ENCODE measurements at places on chromosomes 12 and 14.

- DNase-seq, result no peak
Measured at GRCh38 chr12:56766535-56766934, 3.4 kb downstream of the HSD17B6 start.

DNA sequence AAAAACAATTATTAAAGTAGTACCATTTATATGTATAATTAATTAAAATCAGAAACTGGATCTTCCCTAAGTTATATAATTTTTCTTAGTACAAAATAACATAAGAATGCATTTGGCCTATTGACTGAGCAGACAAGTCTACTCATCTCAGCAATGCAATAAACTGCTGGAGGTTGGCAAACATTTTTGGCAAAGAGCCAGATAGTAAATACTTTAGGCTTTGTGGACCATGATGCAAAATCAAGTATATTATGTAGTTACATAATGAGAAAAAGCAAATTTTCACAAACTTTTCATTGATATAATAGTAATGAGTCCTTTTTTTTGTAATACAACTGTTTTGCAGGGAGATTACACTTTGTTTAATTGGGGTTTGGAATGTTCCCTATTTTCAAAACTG is 30.9 kb downstream of the ERGIC2 start:
- no peak for DNase-seq

GRCh38 chr12:43104494-43104893 is 447.5 kb downstream of the ADAMTS20 start:
- no peak for DNase-seq

GRCh38 chr12:85036234-85036707 is at the start of the genes LRRIQ1 and TSPAN19:
TSS of gene LRRIQ1 (plus strand) at chr12:85036351. CDS start at chr12:85038177, 1,826 bp downstream.
TSS of gene TSPAN19 (minus strand) at chr12:85036277. CDS start at chr12:85029946, 6,331 bp downstream.
- peak; percentile 11 for DNase-seq

GRCh38 chr12:132056320-132056719 is 87.8 kb downstream of the DDX51 start:
- no peak for DNase-seq

DNA sequence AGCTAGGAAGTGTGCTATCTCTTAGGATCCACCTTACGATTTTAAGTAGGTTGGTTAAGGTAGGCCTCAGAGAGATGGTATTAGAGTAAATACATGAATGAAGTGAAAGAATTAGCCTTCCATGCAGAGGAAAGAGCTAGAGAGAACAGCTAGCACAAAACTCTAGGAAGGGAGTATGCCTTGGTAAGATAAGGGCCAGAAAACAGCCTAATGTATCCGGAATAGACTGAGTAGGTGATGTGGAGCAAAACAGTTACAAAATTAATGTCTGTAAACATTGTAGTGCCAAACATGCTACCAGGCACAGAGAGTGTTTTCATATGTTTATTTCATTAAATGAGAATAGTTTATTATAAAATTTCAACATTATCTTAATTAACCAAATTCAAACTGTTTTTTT is 315.1 kb downstream of the SOX5 start:
- DNase-seq, result no peak

- DNase-seq, result no peak
Measured at GRCh38 chr14:22251090-22251489, 337.9 kb downstream of the DAD1 start.

DNA sequence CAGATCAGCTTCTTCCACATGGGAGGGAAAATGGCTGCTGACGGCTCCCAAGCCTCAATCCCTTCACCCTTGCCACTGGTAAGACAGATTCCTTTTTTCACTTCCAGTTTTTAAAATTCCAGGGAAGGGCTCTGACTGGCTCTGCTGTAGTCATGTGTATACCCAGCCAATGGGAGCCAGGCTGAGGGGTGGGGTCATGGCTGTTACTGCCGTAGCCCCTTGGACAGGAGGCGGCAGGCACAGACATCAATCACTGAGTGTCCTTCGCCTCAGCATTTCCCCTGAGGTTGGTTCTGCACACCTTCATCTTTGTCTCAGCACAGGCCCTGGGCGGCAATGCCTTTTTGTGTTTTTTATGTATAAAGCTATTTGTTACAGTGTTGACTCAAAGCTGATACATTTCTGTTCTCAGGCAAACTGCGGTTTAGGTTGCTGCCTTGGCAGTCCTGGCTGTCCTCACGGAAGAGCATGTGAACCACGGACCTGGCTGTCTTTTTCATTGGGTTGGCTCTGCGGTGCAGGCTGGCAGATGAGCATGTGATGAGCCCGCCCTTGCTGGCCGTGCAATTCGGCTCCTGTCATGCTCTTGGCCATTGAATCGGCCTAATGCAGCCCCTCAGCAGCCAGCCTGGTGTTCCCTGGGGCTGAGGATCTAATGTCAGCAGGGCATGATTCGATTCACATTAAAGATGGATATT is 74.3 kb downstream of the PPM1A start:
- no peak for DNase-seq

DNA sequence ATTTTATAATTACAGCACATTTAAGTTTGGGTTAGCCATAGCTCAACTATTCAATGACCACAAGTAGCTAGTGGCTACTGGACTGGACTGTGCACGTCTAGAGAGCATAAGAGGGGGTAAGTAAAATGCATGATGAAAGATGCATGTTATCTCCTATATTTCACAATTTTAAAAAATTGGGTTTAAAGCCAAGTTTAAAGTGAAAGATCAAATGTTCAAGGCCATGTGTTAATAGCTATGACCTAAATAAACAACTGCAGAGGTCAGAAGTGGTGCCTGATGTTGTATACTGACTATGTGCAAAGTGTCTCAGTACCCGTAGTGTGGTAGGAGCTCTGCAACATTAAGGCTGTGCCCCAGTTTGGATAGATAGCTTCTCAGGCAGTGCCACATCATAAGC is 48.2 kb downstream of the BMP4 start:
- no peak for DNase-seq

- DNase-seq, result no peak
Measured at GRCh38 chr14:51518711-51519110, 133.0 kb upstream of the FRMD6 start.

DNA sequence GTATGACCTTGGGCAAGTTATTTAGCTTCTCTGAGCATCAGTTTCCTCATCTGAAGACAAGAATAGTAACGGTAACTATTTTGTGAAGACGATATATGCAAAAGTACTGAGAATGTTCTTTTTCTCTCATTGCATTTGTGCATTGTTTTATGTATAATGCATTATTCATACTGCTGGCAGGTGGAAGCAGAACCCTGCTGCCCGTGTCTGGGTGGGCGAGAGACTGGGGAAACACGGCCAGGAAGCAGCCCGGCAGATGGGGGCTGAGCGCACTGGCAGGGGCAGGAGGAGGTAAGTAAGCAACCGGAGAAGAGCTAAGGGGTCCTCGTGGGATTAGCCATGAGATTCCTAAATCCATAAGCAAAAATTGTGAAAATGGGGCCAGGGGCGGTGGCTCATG is 115.8 kb upstream of the MED13L start:
- DNase-seq, result no peak

DNA sequence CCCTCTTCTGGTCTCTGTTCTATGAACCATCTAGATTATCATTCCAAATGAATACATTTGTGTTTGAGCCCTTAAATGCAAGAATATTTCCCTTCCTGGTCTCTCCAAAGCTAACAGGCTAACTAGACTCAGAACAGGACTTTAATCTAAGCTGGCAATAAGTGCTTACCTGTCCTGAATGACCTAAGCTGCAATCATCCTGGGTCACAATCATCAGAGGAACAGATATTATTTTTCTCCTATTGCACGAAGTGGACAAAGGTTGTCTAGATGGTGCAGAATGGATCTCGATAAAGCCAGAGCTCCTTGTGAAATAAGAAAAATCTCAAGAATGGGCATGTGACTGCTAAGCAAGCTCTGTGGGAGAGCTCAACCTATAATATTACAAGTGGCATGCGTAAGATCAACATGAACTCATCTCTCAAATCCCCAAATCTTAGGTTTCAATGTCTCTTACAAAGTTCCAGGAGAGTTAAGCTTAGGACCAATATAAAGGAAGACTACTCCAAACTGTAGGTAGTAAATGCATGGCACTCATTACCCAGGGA is 10.6 kb upstream of the NUMB start:
- no peak for DNase-seq

GRCh38 chr12:12818701-12819100 is 5.6 kb downstream of the DDX47 start:
- no peak for DNase-seq

GRCh38 chr12:53984901-53985691 is at the start of gene HOXC10:
TSS of gene HOXC10 (plus strand) at chr12:53985146. CDS start at chr12:53985260, 114 bp downstream.
- peak; percentile 89 for DNase-seq

- no peak for DNase-seq
Measured at GRCh38 chr14:99012703-99013102, 259.3 kb downstream of the BCL11B start.

DNA sequence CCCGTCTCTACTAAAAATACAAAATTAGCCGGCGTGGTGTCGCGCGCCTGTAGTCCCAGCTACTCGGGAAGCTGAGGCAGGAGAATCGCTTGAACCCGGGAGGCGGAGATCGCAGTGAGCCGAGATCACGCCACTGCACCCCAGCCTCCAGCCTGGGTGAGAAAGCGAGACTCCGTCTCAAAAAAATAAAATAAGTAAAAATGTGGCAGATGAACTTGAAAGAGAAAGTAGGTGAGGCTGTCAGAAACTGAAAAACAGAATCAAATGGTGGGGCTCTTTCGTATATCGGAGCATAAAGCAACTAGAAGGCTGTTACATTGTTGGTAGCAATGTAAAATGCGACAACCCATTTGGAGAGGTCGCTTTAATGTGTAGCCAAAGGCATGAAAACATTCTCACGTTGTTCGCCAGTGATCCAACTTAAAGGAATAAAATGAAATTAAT is 767 bp upstream of the CCNT1 start:
- DNase-seq, result no peak

DNA sequence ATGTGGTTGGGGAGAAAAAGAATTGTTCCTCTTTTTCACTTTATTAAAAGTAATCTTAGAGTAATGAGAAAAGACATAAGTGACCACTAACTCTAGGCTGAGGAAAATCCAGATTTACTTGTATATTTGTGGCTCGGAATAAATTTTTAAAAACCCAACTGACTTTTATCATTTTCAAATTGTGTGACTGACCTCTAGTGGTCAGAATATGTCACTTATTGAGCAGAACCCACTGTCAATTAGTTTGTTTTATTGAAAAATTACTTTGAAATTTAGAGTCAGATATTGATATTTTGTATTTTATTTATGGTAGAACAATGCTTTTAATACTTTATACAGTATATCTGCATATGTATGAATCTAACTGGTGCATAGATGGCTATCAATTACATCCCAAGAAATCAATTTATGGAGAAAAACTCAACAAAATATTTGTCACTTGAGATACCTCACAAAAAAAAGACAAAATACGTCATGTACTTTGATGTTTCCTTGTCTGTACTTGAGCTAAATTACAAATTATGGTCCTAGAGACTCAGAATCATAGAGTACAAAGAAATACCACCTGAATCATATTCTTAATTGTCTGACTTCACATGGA is 229.4 kb downstream of the CNTN1 start:
- no peak for DNase-seq

GRCh38 chr12:74483057-74483456 is 54.6 kb upstream of the ATXN7L3B start:
- no peak for DNase-seq

GRCh38 chr14:64685371-64686281 is 18.6 kb upstream of the PLEKHG3 start:
- DNase-seq, result no peak

DNA sequence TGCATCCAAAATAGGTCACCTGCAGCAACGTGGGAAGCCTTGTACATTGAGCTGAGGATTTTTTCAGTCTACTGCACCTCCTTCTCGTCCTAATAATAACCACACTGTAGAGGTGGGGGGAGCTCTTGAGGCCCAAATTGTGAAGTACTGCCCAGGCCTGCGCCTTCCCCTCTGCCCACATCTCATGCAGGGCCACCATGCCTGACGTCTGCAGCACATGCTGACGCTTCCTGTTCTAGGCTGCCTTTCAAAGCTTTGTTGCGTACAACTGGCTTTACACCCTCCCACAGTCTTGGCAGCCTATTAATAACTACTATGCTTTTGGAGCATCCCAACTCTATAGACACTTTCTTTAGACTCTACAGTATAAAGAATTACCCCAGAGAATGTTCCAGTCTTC is 26.5 kb upstream of the TTC7B start:
- no peak for DNase-seq

DNA sequence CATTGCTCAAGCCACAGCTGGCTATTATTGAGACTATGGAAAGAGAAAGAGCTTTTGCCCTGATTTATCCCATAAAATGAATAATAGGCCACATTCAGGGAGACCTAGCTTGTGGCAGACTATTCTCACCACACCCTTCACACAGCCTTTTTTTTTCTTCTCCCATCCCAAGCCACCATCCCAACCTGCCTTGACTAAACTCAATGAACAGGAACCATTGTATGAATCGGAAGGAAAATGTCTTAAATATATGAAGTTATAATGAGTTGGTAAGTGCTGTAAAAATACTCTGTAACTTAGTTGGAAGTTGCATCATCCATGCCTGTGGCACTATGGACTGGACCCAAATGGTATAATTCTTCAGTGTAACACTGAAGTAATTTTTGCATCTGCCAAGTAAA is 338.4 kb downstream of the RAD51B start:
- no peak for DNase-seq

DNA sequence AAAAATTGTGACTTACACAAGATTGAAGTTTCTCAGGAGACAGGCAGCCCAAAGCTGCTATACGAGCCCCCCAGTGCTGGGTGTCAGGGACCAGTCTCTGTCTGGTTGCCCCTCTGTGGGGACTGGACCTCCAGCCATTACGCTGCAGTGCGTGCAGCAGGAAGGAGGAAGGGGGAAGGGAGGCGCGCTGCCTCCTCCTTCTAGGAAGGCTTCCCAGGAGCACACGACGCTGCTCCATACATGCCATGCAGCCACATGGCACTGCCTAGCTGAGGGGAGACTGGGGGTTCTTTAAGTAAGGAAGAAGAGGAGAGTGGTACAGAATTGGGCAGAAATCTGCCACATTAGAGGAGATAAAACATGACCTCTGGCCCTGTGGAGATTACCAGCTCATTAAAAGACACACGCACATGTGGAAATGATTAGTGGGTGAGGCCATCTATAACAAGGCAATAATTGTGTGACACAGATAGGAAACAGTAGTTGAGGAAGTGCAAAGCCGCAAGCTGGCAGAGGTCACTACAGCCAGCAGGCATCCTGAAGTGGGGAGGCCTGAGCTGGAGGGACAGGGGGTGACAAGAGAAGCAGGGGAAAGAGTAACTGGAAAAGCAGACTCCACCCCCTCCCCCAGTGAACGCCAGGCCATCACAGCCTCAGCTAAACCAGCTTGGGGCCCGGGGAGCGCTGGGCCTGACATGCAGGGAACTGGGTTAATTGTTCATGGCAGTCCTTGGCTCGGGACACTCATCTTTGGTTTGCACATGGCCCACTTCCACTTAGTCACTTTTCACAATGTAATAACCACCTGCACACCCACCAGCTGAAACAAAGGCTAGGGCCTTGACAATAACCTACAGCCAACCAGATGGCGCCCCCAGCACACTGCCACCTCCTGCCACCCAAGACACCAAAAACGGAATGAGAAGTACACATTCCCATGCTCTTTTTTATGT is 39.6 kb downstream of the CCDC88C start:
- DNase-seq, result peak; percentile 64
